Activated gamma-delta T cell treated with Interleukin-2 at 50 U/mL for 16 hours (primary cell): ENCODE measurements at places on chromosomes 3 and 15.

DNA sequence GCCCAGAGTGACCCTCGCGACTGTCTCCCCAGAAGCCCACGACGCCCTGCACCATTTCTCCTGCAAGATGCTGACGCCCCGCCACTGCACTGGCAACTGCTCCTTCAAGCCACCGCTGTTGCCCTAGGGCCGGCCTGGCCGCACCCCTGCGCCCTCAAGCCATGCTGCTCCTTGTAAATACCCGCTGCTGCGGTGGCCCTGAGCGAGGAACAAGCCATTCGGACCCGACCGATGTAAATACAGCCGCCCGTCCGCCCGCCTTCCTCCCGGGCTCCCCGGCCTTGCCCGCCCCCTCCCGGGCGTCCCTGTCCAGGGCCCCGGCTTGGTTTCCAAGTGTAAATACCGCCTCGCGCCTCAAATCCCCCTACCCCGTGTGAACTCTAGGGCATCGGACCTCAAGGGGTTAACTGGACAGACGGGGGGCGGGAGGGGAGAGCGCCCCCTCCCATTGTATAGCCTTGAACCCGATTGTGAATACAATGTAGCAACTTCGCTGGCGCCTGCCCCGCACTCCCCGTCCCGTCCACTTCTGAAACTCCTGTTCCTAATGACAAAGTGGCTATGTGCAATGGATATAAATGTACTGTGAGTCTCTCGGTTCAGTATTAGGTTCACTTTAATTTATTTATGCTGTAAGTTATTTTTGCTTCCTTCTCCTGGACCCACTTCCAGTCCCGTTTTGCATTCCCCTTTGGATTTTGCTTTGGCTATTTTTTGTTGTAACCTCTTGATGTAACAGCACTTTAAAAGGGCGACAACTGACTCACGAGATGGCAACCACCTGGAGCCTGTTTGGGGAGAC is 5.9 kb downstream of the RNU6-1 start:
- no peak for DNase-seq

DNA sequence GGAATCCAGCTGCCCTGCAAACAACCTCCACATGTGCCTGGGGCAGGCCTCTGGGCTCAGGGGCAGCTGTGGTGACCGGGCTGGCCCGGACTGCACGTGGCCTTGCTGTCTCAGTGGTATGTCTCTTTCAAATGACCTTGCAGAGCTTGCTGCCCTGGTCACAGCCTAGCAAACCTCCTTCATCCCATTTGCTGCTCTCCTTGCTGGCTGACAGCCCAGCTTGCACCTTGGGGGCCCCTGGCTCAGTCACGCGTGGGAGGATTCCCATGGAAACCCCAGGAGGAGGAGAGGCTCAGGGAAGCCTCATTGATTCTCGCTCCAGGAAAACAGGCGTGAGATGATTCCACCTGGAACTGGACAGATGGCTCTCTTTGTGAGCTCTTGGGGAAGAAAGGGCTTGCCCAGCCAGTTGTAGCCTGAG is 5.6 kb downstream of the SPSB4 start:
- no peak for DNase-seq

GRCh38 chr15:41408234-41408641 is 5.9 kb upstream of the NDUFAF1 start:
- DNase-seq: no peak

- DNase-seq: no peak
These were observed 68.1 kb upstream of the PFN2 start for GRCh38 chr3:150038830-150039229.

GRCh38 chr3:52291508-52292181 is 4.0 kb downstream of the GLYCTK start:
- DNase-seq: peak; percentile 49

DNA sequence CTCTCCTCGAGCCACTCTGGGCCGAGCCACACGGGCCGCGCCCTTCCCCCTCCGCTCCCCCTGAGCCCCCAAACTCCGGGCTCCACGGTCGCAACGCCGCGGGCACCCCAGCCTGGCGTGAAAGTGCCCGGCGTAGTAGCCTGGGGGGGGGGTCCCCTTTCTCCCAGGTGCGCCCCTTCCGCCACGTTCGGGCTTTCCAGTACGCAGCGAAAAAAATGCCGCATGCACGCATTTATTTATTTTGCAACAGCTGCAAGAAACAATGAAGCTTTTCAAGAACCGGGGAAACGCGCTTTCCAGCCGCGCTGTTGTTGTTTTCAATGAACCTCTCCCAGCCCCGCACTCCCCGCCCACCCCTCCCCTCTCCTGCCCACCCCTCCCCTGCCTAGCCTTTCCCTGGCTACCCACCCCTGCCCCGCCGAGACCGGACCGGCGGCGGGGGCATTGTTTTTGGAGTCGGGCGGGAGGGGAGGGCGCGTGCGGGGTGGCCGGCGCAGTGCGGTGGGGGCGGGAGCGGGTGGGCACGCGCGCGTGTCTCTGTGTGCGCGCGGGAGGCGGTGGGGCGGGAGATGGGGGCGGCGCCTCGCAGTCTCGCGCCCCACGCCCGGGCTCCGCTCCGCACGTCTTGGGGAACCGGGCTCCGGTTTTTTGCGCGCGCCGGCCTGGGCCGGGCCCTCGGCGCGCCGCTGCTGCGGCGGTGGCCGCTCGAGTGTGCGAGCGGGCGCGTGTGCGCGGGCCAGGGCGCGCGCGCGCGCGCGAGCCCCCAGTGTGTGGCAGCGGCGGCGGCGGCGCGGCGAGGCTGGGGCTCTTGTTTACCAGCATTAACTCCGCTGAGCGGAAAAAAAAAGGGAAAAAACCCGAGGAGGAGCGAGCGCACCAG is at the start of gene IGF1R:
TSS of gene IGF1R (plus strand) at position 766 of the 880 bp plus-strand sequence. CDS start 1,043 bp downstream, outside the sequence.
- DNase-seq: peak; percentile 83

- DNase-seq: no peak
These were observed 49.7 kb downstream of the XXYLT1 start for GRCh38 chr3:195221015-195221853.

- DNase-seq: no peak
These were observed 47.2 kb upstream of the MME start for GRCh38 chr3:155032918-155033317.

- DNase-seq: no peak
These were observed 179.8 kb downstream of the MEX3B start for GRCh38 chr15:81865850-81866537.

DNA sequence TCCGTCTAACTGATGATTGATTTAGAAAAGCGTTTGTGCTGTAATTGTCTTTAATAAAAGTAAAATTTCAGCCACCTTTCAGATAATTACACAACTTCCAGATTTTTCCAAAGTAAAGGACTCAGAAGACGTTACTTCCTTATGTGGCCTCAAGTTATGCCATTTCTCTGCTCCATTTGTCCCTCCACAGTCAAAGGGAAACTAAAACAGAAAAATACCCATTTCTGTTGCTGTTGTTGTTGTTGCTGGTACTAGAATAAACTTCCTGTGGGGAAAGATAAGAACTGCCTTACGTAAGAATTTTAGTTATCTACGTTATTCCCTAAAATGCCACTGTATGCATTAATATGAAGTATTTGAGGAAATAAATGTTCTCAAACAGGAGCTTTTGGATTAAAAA is 153.9 kb downstream of the P3H2 start:
- DNase-seq: no peak

- DNase-seq: peak; percentile 27
These were observed 1.2 kb downstream of the GNAI2 start for GRCh38 chr3:50237133-50237651.

- no peak for DNase-seq
These were observed 64.3 kb downstream of the FNDC3B start for GRCh38 chr3:172103724-172104123.

- DNase-seq: no peak
These were observed 1.2 kb downstream of the YEATS2 start for GRCh38 chr3:183698756-183699155.
